ENCODE measurements at places on chromosomes 13 and 19.

GRCh38 chr13:27425158-27425917, 919 bp downstream of the GTF3A start:
- DNase-seq, result no peak

GRCh38 chr13:110240352-110240751, 66.6 kb downstream of the COL4A1 start:
- no peak for DNase-seq

GRCh38 chr19:7265963-7266362, 28.3 kb downstream of the INSR start:
- no peak for DNase-seq

DNA sequence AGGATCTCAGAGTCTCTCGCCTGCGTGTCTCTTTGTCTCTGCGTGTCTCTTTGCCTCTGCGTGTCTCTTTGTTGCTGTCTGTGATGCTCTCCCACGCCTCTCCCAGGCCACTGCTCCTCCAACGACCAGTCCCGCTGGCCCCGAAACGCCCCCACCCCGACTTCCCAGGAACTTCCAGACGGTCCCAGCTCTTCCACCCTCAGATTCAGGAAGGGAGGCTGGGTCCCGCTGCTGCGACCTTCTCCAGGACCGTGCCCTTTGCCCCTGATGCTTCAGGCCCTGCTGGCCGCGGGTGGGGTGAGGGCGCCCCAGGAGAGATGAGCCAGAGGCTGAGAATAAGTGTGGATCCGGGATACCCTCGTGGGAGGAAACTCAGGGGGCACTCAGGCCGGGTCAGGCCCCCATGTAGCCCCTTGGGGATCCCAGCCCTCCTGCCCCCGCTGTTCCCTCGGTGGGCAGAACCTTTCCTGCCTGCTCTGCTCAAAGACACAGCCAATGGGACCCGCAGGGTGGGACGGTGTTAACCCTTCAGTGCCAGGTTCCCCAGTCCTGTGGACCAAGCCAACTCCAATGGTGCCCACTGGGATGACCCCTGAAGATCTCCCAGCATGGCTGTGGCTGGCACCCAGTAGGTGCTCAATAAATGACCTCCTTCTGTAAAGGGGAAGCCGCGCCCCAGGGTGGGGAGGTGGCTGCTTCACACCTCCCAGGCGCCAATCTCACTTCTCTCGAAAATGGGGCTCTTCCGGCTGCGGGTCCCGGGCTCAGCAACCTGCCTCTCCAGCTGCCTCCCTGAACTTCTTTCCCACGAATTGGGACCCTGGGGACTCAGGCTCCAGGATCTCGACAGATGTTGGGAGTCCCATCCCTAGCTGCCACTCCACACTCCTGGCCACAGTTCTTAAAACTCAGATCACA, 1.5 kb upstream of the S1PR5 start:
- no peak for DNase-seq

DNA sequence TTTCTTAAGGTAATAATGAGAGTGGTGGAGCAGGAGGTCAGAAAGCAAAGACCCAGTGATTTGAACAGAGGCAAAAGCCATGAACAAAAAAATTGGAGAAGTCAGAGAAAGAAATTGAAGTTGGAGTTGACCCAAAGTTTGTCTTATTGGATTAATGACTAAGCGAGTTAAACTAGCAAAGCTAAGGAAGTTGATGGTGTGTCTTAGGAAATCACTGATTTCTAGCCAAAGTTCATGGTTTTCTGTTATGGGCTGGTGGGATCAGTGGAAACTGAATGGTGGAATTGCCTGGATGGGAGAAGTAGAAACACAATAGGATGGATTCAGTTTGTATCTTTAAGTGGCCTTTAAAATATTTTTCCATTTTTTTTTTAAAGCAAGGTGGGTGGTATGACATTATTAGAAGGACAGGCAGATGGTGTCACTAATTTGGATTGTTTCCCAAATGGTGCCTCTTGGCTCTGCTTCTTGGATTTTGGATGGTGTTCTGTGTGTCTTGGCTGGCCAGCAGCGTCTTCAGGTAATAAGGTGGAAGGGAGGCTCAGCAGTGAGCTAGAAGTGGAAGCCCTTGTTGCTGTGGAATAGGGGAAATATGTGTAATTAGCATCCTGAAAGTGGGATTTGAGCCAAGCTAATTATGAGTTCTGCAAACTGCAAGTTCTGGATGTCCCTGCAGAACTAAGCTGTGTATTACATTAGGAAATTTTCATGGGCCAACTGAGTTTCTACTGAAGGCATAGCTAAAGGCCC, 302.9 kb downstream of the LMO7 start:
- no peak for DNase-seq

DNA sequence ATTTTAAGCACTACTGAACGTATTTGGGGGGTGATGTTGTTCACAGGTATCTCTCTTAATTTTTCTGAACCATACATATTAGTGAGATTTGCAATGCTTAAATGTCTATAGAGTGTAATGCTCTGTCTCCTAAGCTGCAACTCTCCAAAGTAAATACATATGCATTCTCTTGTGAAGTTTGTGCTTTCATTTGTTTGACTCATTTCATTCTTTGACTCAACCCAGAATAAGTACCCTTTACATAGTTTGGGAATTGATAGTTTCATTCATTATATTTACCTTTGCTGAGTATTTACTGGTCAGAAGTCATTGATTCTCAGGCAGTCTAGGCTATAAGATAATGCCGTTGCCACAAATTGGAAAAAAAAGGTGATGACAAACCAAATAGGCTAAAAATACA, 406.9 kb downstream of the FGF9 start:
- no peak for DNase-seq

- DNase-seq, result peak; percentile 44
Observed at GRCh38 chr19:35757231-35757748, 461 bp upstream of the HSPB6 start.

GRCh38 chr13:99277629-99278028, 19.4 kb upstream of the GPR18 start:
- no peak for DNase-seq

- DNase-seq, result no peak
Observed at GRCh38 chr13:113146750-113147149, 11.7 kb upstream of the PROZ start.

DNA sequence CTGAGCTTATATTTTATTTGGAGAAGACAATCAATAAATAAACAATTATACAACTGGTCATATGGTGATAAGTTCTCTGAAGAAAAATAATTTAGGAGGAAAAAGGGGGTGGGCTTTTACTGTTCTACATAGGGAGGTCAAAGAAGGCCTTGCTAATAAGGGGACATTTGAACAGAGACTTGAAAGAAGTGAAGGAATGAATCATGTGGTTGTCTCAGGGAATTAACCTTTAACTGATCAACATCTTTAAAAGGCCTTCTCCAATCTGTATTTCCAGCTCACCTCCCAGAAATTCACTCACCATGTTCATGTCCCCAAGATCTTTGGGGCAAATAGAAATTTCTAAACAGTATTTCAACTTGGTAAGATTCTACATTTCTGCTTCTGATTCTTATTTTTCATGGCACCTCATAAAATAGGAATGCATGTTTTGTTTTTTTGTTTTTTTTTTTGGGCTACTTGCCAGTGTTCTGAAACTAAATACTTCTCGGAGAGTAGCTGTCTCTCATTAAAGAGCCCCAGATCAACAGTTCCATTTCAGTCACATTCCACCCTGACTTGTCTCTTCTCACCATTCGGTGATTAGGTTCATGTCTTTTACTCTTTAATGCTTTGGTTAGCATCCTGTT, 19.2 kb upstream of the LPAR6 start:
- DNase-seq, result no peak
